Osteoblast (primary cell): ENCODE measurements at places on chromosomes 4 and X. TPM values are rescaled to one million over a fixed set of nuclear protein-coding genes. Genes with fewer than 3 reads are reported as not detected.

The PCDH19 gene
- 0.36 and 0.59 TPM in 2 replicates for total RNA-seq

The CFAP47 gene
- not detected in 2 replicates for total RNA-seq

The CLDN22 gene
- not detected in 2 replicates for total RNA-seq

The GUCY1A1 gene
- 0.29 TPM in 1 of 2 replicates, not detected in the other for total RNA-seq

The ZNF157 gene
- under 0.01 TPM in 1 of 2 replicates, not detected in the other for total RNA-seq

The ZNF718 gene
- 5.6 and 5.8 TPM in 2 replicates for total RNA-seq

The SPIN2A gene
- total RNA-seq = 0.59 and 1.4 TPM in 2 replicates
